ENCODE measurements at places on chromosomes 7 and 10.

DNA sequence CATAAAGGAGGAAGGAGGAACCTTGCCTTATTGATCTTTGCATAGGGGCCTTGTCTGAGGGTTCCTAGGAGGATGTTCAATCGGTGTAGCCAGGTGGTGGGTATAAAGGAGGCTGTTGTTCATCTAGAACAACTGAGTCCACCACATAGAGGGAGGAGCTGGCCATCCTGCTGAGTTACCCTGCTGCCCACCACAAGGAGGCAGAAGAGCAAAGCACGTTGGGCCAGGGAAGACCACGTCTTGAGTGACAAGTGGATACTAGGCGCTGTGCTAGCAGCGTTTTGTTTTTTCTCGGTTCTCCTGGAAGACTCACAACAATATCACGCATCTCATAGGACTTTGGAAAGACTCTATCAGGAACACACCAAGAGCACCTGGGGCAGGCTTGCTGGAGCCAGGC is 20.0 kb downstream of the FOXI2 start:
- no peak for DNase-seq

GRCh38 chr7:2471022-2471329 is 5.2 kb downstream of the GRIFIN start:
- no peak for DNase-seq

GRCh38 chr7:155355176-155355575 is 57.5 kb downstream of the INSIG1 start:
- DNase-seq, result no peak

DNA sequence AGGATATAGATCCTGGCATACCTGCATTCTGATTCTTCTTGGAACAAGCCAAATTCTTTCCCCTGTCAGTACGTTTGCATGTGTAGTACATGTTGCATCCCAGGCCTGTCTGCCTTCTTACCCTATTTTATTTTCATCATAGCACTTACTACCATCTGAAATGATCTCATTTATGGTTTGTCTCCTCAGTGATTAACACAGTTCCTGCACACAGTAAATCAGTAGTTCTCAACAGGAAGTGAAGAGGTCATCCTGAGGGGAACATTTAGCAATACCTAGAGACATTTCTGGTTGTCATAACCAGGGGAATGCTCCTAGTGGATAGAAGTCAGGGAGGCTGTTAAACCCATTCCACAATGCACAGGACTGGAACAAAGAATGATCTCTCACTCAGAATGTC is 38.2 kb upstream of the SLC26A4 start:
- DNase-seq, result no peak

DNA sequence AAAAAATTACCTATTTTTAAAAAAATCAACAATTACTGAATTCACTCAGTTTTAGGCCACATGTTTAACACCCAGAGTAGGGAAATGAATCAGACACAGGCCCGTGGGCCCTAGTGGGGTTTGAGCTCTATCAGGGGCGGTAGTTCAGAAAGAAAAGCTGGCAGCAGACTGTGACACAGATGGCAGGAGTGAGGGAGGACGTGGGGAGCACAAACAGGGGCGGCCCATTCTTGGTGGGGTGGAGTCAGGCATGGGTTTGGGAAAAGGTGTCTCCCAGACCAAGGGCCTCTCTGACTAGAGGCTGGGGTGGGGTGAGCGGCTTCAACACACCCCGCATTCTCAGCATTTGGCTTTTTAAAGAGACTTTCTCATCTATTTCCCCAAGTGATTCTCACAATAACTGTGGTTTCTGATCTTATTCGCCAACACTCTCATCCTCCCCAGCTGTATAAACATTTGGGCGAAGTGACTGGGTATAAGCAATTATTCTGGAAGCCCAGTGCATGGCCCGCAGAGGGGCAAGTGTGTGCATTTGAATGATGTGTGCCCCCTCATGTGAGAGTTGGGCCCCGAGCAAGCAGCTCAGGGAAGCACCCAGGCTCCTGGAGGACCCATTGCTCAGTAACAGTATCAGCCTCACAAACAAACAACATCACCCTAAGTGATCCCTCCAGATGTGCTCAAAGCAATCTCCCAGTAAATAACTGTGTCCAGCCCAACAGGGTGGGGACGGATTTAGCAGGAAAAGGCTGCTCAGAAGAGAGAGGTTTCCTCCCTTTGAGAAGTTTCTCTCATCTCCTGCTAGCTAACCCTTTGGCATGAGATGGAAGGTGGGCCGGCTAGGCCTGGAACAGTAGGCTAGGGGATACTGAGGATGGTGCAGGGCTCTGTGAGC is 437.6 kb upstream of the ZMIZ1 start:
- no peak for DNase-seq

- DNase-seq, result peak; percentile 58
Measured at GRCh38 chr10:43304687-43305333, 37.9 kb upstream of the RASGEF1A start.

Data from stimulated activated CD8-positive, alpha-beta memory T cell treated with anti-CD3 and anti-CD28 coated beads, Interleukin-4, amount 100 ng/mL, for 24 hours (primary cell).